ENCODE measurements at places on chromosomes 13 and 19.

DNA sequence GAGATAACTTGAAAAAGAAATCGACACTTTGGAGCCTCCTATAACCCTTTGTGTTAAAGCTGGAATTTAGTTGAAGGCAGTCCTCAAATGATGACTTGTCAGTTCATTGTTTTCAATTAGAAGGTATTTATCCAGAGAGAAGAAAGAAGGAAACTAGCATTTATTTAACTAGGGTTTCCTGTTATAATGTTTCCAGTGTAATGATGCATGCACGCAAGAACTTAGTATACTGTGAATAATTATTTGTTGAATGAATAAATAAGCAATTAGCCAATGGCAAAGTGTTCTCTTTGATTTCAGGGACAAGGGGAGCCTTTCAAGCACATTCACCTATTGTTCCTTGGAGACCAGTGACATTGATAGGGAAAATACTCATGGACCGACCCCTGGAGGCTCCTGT, 307.4 kb downstream of the KLF5 start:
- DNase-seq, result no peak

DNA sequence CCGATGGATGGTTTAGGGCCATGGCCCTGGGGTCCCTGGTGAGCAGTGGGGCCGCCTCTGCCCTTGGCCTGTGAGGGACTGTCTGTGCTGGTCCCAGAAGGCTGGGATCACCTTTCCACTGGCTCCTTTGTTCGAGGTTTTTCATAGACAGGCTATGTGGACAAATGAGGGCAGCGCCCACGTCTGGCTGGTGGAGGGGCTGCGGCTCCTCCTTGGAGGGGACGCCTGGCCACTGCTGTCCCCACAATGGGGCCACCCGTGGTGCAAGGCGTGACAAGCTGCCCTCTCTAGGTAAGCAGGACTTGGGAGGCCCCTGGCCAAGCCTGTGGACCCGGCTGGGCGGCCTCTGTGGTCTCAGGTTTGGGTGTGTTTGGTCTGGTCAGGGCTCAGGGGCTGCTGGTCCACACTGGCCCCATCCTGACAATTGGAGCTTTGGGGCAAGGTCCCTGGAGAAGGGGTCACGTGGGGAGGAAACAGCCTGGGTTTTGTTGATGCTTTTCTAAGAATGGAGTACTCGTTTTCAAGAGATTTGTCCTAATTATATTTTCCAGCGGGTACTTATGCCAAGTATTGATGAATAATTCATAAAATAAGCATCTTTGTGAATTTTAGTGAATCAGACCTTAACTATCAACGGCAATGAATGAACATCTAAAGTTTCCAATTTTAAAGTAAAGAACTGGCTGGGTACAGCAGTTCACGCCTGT, 33.3 kb downstream of the MCF2L start:
- no peak for DNase-seq

- DNase-seq, result peak; percentile 92
Measured at GRCh38 chr19:34173193-34173956, 1.1 kb downstream of the LSM14A start.

DNA sequence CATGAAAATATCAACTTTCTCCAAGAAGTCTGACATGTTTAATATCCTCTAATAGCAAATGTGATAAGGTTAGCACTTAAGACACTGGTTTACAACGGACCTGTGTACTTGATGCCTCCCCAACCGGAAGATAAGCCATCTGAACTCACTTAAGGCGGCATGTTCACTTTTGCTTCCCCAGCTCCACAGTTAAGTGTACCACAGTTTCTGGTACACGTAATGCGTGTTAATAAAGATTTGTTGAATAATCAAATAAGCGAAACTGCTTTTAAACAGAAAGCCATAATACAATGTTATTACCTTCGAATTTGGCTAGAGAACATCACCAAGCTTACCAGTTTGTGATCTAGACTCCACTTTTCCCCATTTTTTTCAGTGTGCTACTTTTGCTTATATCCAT, 1.4 kb upstream of the PAN3 start:
- no peak for DNase-seq

- peak; percentile 74 for DNase-seq
Measured at GRCh38 chr13:20182231-20182846, 10.4 kb downstream of the GJB2 start.

- DNase-seq, result peak; percentile 26
Measured at GRCh38 chr19:31491242-31491641, 142.0 kb upstream of the TSHZ3 start.

GRCh38 chr19:4140237-4140711, 13.2 kb upstream of the CREB3L3 start:
- DNase-seq, result peak; percentile 73

GRCh38 chr13:94192431-94192975, 287.0 kb downstream of the DCT start:
- DNase-seq, result peak; percentile 64

DNA sequence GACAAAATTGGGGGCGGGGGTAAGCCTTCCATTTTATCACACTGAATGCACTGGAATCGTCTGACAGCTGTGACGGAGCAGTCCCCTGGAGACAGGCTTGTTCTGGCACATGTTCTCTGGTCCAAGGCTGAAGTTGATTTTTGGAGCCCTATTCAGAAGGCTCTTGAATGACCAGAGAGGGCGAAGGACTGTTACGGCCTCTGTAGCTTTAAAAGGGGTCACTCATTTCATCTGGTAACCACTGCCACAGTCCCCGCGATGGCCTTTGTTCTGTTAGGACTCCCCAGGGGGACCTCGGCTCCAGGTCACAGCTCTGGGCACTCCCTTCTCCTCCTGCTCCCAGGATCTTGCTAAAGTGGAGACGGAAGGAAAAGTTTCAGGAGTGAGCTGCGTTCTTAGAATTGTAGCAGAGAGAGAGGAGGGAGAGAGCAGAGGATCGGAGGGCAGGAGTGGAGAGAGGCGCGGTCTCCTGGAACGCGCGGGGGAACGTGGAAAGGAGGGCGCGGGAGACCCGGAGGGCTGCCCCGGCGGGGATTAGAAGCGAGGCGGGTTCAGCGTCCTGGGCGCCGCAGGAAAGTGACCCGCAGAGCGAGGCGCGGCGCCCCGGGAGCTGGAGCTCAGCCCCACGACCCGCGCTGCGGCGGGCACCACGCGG, 134.3 kb upstream of the MYO16 start:
- DNase-seq, result no peak

GRCh38 chr19:12478234-12478941, 6.2 kb downstream of the ZNF709 start:
- no peak for DNase-seq

GRCh38 chr13:40479196-40479845, 187.1 kb downstream of the FOXO1 start:
- DNase-seq, result no peak

GRCh38 chr19:13817615-13818371, 22.6 kb downstream of the ZSWIM4 start:
- DNase-seq, result peak; percentile 97

GRCh38 chr19:58549664-58550361, 5.1 kb downstream of the CHMP2A start:
- no peak for DNase-seq

GRCh38 chr13:30065181-30065580, 214.8 kb upstream of the UBL3 start:
- DNase-seq, result peak; percentile 90

- DNase-seq, result no peak
Measured at GRCh38 chr19:10805758-10806247, 30.2 kb downstream of the TMED1 start.

- DNase-seq, result no peak
Measured at GRCh38 chr13:109606520-109606919, 179.9 kb downstream of the IRS2 start.

DNA sequence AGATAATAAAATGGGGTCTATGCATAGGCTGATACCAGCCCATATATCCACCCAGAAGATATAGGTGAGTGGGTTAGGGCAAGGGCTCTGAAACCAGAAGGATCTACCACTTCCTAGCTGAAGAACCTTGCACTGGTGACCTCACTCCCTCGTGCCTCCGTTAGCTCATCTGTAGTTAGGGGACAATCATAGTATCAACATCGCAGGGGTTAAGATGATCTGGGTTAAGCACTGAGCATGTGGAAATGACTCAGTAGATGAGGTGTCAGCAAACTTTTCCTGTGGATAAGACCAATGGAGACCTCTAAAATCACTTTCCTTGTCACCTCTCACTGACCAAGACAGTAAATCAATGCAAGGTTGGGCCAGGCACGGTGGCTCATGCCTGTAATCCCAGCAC, 30.5 kb downstream of the TNFSF14 start:
- DNase-seq, result no peak

DNA sequence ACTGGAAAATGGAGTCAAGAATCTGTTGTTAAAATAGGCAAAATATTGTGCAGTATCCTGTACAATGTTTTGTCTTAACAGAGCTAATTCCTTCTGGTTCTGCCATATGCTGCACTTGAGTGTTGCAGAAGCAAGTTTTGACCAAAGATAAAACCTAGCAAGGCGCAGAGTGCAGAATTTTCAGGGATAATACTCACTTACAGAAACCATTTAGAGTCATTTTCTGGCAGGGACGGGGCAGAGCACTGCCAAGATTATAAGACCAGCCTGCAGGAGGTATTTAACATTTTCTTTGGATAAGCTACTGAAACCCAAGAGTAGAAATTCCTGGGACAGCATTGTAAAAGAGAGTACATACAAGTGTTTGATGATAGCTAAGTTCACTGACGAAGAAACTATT, 159.5 kb upstream of the EDNRB start:
- DNase-seq, result no peak

DNA sequence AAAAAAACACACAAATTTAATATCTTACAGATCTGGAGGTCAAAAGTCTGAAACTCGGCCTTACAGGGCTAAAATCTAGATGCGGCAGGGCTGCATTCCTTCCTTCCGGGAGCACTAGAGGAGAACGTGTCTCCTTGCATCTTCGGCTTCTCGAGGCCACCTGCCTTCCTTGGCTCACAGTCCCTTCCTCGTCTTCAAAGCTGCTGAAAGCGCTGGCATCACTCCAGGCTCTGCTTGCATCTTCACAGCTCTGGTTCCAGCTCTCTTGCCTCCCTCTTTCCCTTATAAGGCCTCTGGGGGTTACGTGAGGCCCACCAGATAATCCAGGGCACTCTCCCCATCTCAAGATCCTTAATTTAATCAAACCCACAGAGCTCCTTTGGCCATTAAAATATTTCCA, 10.5 kb downstream of the XRCC1 start:
- DNase-seq, result no peak

DNA sequence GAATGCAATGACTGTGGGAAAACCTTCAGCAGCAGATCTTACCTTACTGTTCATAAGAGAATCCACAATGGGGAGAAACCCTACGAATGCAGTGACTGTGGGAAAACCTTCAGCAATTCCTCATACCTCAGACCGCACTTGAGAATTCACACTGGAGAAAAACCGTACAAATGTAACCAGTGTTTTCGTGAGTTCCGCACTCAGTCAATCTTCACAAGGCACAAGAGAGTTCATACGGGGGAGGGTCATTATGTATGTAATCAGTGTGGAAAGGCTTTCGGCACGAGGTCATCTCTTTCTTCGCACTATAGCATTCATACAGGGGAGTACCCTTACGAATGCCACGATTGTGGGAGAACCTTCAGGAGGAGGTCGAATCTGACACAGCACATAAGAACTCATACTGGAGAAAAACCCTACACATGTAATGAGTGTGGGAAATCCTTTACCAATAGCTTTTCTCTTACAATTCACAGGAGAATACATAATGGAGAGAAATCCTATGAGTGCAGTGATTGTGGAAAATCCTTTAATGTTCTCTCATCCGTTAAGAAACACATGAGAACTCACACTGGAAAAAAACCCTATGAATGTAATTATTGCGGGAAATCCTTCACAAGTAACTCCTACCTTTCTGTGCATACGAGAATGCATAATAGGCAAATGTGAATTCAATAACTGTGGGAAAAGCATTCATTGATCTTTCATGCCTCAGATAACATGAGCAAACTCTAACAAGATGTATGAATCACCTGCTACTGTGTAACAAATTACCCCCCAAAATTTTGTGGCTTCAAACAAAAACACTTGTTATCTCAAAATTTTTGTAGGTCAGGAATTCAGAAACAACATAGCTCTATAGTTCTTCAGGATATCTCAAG, 13.8 kb downstream of the ZNF557 start:
- peak; percentile 10 for DNase-seq

DNA sequence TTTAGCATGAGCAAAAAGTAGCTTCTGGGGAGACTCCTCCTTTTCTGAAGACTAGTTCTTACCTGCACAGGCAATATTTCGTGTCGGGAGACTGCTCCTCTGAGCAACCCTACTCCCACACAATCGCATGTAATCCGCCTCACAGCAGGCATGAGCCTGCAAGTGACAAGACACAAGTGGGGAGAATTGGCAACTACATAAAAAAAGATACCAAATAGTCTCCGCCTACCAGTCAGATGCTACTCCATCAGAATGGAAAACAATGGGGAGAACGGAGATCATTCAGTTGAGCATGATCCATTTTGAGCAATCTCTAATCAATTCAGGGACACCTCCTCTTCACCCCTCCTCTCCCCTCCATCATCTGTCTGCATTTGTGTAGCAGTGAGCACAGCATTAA, 321.0 kb downstream of the COG6 start:
- no peak for DNase-seq

- no peak for DNase-seq
Measured at GRCh38 chr13:47503475-47503874, 497.6 kb downstream of the SUCLA2 start.

DNA sequence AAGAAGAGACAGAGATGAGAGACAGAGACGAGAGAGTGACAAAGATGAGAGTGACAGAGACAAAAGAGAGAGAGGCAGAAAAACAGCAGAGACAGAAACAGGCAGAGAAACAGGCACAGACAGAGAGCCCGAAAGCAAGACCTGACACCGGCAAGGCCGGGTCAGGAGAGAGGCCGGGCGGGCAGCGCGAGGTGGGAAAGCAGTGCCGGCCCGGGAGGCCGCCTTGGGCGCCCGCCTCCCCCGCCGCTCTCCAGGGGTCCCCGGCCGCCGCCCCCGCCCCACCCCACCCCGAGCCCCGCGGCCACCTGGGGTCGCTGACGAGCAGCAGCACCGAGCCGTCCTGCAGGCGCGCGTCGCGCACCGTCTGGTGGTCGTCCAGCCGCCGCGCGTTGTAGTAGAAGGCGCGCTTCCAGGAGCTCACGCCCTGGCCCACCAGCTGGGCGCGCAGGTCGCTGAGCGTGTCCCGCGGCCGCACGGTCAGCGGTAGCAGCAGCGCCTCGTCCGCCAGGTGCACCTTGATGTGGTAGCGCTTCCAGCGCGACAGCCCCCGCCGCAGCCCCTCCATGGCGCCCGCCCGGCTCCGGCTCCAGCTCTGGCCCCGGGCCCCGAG, at the start of gene TINCR:
Gene TINCR (minus strand): TSS at position 594 of the 610 bp plus-strand sequence.
- DNase-seq, result peak; percentile 75

DNA sequence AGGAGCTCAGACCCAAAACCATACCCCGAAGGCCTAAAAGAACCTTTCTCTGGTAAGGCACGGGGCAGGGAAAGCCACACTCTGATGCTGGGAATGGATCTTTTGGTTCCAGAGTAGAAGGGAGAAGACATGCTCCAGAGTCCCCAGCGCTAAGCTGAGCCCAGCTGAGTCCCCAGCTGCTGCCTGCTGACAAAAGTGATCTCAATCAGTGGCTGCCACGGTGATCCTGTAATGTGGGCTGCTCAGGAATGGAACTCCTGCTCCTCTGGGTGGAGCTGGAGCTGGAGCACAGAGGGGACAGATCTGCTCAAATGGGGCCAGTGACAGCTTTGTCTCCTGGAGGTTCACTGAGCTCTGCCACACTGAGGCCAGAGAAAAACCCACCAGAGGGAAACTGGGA, 70.5 kb downstream of the MLLT1 start:
- DNase-seq, result no peak
